Stimulated activated CD8-positive, alpha-beta memory T cell treated with anti-CD3 and anti-CD28 coated beads, Interleukin-4, amount 100 ng/mL, for 1 hour (primary cell): ENCODE measurements at places on chromosomes 3 and 15.

DNA sequence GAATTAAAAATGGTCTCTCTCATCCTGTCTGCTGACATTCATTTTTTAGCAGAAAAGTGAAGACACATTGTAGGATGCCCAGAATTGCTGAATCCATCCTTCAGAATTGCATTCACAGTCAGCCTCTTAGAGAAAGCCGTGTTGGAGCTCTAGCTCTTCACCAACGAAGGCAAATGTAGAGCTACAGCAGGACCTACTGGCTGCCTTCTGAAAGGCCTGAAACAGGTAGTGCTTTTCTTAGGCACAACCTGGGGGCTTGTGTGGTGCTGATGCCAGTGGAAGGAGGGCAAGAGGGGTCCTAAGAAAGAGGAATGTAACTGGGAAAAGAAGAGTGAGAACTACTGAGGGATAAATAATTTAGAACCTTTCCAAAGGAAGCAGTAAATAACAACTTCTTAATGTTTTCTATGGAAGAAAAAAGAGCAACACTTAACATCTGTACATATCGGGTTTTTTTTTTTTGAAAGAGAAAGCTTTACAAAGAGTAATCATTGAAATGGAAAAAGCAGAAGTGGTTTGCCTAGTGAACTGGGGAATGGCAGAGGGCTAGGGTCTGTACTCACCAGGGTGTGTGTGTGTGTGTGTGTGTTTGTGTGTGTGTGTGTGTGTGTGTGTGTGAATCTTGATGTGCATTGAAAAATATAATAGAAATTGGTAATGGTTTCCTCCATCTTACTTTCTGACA is 297.8 kb downstream of the SATB1 start:
- no peak for DNase-seq

DNA sequence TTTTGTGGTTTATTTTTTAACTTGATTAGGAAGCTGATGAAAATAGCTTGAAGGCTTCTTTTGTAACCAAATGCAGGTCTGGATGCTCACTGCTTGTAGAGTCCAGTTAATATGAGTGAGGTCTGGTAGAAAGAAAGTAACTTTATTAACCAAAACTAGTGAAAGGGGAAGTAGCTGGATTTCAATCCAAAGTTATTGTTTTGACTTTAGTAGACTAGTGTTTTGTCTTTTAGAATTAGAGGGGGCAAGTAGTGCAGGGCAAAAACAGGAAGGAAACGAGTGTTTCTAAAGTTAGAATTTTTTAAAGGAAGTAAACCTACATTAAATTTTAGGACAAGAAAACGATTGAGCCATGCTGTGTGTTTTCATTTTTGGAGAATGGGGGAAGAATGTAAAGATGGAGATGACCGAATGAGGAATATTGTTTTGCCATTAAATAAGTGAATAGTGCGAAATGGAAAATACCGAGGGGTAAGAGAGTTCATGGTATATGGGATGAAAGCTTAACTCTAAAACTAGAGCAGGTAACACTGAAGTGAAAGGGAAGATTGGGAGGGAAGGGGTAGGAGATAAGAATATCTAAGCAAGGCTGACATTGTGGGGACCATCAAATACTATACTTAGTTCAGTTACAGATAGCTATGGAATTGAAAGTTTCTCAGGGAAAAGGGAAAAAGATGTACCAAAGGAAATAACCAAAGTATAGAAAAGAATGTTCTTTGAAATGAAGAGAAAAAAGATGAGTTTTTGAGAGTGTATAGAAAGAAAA is 40.0 kb downstream of the USP3 start:
- no peak for DNase-seq

DNA sequence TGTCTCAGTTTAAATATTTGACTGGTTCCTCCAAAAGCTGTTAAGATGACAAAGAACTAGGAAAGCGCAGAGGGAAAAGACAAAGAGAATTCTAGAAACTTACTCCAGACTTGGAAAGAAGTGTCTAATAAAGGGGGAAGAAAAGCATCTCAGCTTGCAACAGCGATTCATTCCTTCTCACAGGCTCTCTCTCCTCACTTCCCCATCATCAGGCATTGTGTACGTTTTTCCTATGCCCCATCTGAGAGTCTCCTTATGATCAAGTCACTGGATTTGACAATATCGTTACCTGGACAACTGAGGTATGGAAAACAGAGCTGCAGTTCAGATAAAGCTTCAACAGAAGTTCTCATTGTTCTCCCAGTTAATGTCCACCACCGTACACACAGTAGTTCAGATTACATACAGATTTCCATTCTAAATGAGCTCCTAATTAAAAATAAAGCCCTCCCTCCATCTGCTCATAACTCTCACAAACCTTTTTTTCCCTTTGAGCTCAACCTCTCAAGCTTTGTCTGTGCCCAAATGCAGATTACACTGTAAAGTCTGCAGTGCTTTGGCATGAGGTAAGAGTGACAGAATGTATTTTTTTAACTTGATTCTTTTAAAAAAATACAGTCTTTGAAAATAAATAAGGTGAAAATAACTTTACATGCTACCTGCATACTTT is 254.4 kb upstream of the THBS1 start:
- no peak for DNase-seq

DNA sequence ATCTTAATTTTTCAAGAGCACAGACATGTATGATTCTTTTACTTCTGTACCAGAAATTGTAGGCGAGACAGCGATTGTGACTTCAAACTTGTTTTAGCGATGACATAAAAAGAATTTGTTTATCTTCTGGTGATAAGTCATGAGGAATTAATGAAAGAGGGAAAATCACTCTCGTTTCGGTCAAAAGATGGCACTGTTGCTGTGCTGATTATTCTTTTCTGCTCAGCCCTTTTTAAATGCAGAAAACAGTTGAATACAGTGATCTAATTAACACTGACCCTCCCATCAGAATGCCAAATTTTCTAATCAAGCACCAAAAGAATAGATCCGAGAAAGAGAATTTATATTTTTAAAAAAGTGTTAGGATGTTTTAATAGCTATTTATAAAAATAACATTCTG is 52.6 kb downstream of the NSUN3 start:
- no peak for DNase-seq

- no peak for DNase-seq
These were observed 26.7 kb downstream of the NRROS start for GRCh38 chr3:196666001-196666867.

- no peak for DNase-seq
These were observed 20.9 kb downstream of the PDE8A start for GRCh38 chr15:85002517-85002916.

DNA sequence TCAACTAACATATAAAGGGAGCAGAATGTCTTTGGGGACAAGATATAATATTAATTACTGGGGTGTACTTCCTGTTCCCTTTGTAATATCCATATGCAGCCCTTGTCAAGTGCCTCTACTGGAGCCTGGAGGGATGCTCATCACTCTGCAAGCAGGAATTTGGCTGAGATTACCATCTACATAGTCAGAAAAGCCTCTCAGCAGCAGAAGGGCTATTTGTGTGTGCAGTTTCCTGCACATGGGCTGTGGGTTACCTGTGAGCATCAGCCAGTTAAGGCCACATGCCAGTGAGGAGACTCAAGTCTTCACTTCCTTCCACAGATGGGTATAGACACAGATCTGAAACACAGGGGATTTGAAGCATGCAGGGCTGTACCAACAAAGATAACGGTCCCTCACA is 278.1 kb upstream of the PLSCR5 start:
- DNase-seq, result no peak

DNA sequence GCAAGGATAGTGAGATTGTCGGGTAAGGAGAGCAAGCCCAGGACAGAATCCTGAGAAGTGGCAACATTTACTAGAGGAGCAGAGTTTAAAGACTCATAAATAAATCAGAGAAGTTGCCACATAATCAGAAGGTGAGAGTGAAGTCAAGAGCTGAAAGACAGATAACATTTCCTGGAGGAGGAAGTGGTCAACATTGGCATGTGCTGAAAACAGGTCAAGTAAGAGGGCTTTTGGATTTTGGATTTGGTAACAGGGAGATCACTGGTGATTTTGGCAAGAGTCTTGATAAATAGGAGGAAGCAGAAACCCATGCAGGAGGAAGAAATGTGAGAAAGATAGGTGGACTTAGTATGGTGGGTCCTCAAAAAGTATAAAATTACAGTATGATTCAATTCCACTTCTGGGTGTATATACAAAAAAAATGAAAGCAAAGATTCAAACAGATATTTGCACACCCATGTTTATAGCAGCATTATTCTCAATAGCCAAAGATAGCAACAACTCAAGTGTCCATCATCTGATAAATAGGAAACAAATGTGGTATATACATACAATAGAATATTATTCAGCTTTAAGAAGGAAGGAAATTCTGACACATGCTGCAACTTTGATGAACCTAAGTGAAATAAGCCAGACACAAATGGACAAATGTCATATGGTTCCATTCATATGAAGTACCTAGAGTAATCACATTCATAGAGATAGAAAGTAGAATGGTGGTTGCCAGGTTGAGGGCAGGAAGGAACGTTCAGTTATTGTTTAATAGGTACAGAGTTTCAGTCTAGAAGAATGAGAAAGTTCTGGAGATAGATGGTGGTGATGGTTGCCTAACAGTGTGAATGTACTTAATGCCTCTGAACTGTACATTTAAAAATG is 27.3 kb upstream of the MBNL1 start:
- DNase-seq, result no peak

GRCh38 chr3:138347960-138348753 is at the start of gene MRAS:
MRAS (plus strand) TSS chr3:138348579; CDS start chr3:138372884, 24,305 bp downstream.
- DNase-seq, result no peak
